ENCODE measurements at places on chromosomes 5 and 9.

- DNase-seq = no peak
These were observed 758.7 kb downstream of the CDH18 start for GRCh38 chr5:19229179-19229835.

GRCh38 chr5:53249529-53250200 lies 140.1 kb upstream of the MOCS2 start:
- no peak for DNase-seq

- no peak for DNase-seq
These were observed 30.9 kb upstream of the WWC1 start for GRCh38 chr5:168260353-168261226.

DNA sequence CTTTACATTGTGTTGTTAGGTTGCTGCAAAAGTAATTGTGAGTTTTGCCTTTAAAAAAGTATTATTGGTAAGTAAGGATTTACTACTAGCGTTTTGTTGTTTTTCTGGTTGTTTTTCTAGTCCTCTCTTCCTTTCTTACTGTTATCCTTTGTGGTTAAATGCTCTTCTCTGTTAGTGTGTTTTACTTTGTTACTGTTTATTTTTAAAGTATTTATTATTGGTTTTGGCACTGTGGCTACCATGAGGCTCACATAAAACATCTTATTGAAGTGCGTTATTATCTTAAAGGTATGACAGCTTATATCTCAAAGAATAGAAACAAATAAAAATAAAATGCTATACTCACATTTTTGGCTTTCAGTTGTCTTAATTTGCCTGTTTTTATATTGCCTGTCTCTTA lies 17.6 kb downstream of the DMXL1 start:
- no peak for DNase-seq

DNA sequence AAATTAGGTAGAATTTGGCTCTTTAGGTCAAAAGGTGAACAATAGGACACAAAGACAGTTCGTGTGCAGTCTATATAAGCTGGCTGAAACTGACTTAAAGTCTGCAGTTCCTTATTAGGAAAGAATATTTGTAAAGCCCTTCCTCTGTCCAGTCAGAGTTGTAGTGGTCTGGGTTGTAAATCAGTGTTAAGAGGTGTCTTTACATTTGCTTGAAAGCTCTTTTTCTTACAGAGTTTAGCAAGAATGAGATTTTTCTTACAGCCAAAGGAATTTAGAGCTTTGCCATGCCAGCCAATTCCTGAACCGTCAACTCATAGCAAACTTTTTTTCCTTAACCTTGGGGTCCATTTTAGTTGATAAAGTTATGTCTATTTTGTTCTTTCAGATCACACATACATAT lies 786.1 kb upstream of the CTNND2 start:
- no peak for DNase-seq

DNA sequence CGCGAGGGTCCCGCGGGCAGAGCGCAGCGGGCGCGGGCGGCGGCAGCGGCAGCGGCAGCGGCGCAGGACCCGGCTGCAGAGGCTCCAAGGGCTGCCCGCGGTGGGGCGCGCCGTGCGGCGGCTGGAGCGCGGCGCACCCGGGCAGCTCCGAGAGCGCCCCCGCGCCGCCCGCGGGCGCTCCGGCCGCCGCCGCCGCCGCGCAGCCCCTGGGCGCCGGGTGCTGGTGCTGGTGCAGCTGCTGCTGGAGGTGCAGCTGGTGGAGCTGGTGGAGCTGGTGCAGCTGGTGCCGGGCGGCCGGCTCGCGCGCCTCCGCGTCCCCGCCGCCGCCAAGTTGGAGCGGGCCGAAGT lies 644 bp downstream of the IER5L start:
- no peak for DNase-seq

- no peak for DNase-seq
These were observed 3.4 kb downstream of the VCAN start for GRCh38 chr5:83474991-83475390.

- no peak for DNase-seq
These were observed 101.7 kb upstream of the PITX1 start for GRCh38 chr5:135135530-135136226.

DNA sequence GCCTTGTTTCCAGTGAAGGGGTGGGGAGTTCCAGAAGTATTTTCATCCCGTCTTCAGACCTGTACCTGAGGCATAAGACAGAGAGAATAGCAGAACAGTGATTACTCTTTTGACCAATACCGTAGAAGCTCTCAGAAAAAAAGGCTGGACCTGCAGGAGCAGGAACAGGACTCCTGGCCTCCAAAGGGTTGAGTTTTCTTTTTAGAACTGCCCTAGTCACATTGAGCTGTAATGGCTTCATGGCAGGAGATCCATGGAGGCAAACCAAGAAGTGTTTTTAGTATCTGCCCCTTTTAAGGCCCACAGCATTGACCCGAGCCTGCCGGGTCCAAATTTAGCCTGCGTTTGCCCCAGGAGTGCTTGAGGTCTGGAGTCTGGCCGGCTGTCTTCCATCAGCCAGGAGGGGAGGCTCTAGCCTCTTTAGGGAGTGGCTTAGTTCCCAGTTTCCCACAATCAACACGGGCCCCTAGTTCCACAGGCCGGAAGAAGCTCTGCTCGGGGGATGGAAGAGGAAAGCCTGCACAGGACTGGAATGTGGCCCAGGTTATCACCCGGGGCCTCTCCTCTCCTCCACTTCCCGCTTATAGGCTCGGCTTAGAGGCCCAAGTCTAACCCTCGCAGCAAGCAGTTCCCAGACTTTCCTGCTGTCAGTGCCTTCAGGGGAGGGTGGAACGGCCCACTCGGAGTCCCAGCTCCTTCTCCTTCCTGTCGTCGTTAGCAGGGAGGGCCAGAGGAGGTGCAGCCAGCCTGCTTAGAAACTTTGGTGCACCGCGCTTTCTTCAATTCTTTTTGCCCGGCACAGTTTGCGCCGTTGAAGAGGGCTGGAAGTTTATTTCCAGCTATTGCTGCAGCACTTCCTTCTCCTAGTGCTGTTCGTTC lies 80.7 kb downstream of the C9orf152 start:
- no peak for DNase-seq

- DNase-seq = no peak
These were observed 16.2 kb upstream of the LCP2 start for GRCh38 chr5:170313816-170314215.

DNA sequence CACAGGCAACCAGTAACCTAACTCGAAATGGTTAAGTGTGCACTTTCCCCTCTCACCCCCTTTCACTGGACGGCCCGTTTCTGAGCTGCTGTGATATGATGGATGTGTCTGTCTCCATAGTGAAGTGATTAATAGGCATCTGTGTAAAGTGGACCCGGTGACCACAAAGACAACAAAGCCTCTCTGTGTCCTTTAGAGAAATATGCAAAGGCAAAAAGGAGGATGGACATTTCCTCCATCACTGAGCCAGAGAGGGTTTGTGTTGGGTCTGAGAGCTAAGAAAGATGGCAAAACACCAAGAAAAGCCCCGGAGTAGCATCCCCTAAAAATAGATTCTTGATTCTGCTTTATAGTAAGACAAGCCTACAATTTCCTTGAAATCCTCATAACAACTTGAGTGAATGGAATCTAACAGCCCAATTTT lies 120.6 kb downstream of the SEMA6A start:
- DNase-seq = no peak

- DNase-seq = no peak
These were observed 40.3 kb downstream of the CTNND2 start for GRCh38 chr5:11863911-11864310.

DNA sequence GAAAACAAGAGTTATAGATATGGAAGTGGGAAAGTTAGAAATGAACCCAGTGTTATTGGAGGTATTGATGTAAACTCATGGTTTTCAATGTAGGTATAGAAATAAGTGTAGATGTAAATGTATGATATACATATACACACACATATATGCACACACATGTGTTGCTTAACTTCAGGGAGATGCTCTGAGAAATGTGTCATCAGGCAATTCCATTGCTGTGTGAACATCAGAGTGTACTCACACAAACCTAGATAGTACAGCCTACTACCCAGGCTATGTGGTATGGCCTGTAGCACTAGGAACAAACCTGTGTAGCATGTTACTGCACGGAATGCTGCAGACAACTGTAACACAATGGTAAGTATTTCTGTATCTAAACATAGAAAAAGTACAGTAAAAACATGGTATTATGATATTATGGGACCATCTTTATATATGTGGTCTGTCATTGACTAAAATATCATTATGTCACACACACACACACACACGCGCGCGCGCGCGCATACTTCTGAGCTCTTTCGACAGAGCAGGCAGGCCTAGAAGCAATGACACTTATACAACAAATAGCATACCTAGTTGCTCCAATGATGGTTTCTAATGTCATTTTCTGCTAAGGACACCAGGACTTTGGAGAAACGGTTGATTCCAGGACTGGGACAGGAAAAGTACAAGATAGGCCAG lies 86.6 kb downstream of the MACROH2A1 start:
- DNase-seq = no peak

DNA sequence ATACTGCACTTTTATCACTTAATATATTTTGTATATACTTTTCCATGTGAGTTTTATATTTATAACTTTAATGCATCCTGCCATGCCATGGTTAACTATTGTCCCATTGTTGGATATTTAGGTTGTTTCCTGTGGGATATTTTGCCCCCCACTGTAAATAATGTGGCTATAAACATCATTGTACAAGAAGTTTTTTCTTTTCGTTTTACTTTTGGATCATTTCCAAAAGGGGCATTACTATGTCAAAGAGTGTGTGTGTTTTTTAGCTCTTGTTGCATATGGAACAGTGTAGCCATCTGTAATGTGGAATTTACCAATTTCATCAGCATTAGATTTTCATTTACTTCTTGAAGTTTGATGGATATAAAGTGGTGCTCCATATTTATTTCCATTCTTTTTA lies 13.3 kb downstream of the ITGA2 start:
- no peak for DNase-seq

DNA sequence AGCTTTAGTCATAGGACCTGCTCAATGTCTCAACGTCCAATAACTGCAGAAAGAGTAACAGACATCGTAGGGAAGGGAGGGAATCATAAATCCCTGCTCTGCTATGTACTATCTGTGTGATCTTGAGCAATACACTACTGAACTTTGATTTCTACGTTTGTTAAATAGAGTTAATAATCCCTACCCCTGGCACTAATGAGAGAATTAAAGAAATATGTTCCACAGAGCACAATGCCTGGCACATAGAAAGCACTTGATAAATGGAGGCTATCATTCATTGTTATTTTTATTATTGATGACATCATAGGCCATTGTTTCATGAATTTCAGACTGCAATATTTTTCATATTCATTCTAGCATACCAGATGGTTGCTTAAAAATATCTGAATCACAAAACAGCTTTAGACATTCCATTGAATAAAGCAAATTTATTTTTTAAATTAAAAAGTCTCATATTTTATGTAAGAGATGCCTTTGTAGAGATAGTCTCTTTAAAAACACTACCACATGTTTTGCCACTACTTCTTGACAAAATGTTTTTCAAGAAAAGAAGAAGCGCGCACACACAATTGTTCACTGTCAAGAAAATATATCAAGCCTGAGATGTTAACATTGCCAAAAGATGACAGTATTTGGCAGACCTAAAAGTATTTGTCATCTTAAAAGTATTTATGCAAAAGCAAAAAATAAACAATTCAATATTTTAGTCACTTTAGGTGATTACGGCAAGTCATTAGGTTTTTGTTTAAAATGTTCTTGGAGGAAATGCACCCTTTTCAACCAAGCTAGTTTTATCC lies 108.5 kb downstream of the EBF1 start:
- DNase-seq = no peak

- DNase-seq = no peak
These were observed 35.2 kb upstream of the PLEKHG4B start for GRCh38 chr5:56561-57290.

GRCh38 chr5:95969651-95970358 lies 8.2 kb upstream of the ELL2 start:
- no peak for DNase-seq

DNA sequence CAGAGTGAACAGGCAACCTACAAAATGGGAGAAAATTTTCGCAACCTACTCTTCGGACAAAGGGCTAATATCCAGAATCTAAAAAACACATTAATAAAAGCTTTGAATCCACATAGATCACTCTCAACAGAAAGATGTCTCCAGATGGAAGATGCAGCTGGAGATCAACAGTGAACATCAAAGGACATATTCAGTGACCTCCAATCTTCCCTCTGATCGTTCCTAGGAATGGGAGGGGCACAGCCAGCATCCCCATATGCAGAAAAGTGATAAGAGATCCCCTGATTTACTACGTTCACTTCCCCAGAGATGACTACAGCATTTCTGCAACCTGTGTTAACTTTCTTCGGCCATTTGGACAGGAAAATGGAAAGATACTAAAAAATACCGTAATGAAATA lies 21.2 kb downstream of the OXCT1 start:
- DNase-seq = no peak

DNA sequence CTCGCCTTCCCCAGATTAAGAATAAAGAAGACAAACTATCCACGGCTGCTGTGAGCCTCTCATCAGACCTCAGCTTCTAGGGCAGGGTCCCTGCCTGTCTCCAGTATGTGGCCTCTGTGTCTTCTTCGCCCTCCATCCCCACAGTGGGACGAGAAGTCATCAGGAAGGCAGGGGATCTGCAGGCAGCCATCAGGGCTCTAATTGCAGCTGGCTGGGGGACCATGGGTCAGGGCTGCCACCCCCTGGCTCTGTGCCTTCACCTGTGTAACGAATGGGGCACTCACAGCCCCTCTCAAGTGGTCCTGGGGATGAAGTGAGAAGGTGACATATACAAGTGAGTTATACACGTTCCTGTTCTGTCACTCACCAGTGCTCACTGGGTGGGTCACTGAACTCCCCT lies 139.8 kb downstream of the KCNIP1 start:
- no peak for DNase-seq

Measured in GF-D8 (cell line).